ENCODE measurements at places on chromosomes 6 and 20. TPM values are rescaled to one million over a fixed set of nuclear protein-coding genes. Genes with fewer than 3 reads are reported as not detected.

STK38 gene
- 20.9 TPM for total RNA-seq

CRISP3 gene
- total RNA-seq: not detected

SEMG1 gene
- not detected for total RNA-seq

OLIG3 gene
- total RNA-seq: not detected

THEMIS gene
- not detected for total RNA-seq

SAMD10 gene
- total RNA-seq: 0.13 TPM

SIRPB2 gene
- total RNA-seq: not detected

RNF182 gene
- total RNA-seq: 3.8 TPM

TUBB2B gene
- 13.8 TPM for total RNA-seq

SGK2 gene
- total RNA-seq: 7.2 TPM

ATRN gene
- 24.2 TPM for total RNA-seq

ACSS2 gene
- total RNA-seq: 9.9 TPM

ULBP2 gene
- total RNA-seq: 4.6 TPM

AFDN gene
- 16.4 TPM for total RNA-seq

GSTA2 gene
- total RNA-seq: 0.06 TPM

TULP1 gene
- not detected for total RNA-seq

KHDRBS2 gene
- total RNA-seq: not detected

BANF2 gene
- not detected for total RNA-seq

All from A549 treated with DMSO at 1 μM for 4 hours (cell line).